ENCODE measurements at places on chromosomes 11 and 22.
A peak's percentile ranks its signal among the peaks of the same experiment; 100 is the strongest.

GRCh38 chr11:10669258-10670033 lies 24.1 kb downstream of the IRAG1 start:
- H3K4me1 ChIP-seq, result no peaks in the 10 kb centered on the region
- no peak overlapping the region for H3K27ac ChIP-seq
- no peak overlapping the region for H3K4me3 ChIP-seq
- no peaks in the 10 kb centered on the region for H3K36me3 ChIP-seq

- peak overlapping the region; percentile 93 for H3K4me3 ChIP-seq
- no peak overlapping the region for H3K27ac ChIP-seq
- no peaks in the 10 kb centered on the region for H3K27me3 ChIP-seq
- peaks cover 3% of the 10 kb centered on the region for H3K36me3 ChIP-seq
Measured at GRCh38 chr11:78138694-78139421, 568 bp downstream of the ALG8 start.

- peaks cover 3% of the 10 kb centered on the region for H3K4me1 ChIP-seq
- H3K4me3 ChIP-seq, result no peak overlapping the region
- DNase-seq, result no peak
Measured at GRCh38 chr11:83656796-83657330, 370.7 kb upstream of the CCDC90B start.

- no peaks in the 10 kb centered on the region for H3K36me3 ChIP-seq
- H3K27ac ChIP-seq, result no peak overlapping the region
- H3K4me1 ChIP-seq, result peaks cover 18% of the 10 kb centered on the region
- H3K4me3 ChIP-seq, result no peak overlapping the region
- no peak for DNase-seq
Measured at GRCh38 chr11:28537822-28538221, 429.6 kb downstream of the METTL15 start.

DNA sequence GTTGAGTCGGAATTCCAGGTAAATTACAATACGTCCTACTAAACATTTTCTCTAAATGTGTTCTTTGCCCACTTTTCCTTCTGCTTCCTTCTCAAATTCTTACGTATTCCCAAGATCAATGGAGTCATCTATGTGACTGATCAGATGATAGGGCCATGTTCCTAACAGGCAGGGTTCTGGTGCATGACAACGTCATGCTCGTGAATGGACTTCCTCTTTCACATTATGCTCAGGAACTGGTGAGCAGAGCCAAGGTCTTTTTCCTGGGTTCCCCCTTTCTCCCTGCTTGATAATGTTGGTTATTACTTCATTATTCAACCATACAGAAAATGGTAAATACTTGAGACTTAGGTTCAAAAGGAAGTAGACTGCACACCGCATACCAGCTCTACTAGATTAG lies 789.4 kb downstream of the OPCML start:
- H3K36me3 ChIP-seq, result no peaks in the 10 kb centered on the region
- no peak for DNase-seq
- H3K4me3 ChIP-seq, result no peak overlapping the region
- no peaks in the 10 kb centered on the region for H3K4me1 ChIP-seq
- no peak overlapping the region for H3K27ac ChIP-seq

DNA sequence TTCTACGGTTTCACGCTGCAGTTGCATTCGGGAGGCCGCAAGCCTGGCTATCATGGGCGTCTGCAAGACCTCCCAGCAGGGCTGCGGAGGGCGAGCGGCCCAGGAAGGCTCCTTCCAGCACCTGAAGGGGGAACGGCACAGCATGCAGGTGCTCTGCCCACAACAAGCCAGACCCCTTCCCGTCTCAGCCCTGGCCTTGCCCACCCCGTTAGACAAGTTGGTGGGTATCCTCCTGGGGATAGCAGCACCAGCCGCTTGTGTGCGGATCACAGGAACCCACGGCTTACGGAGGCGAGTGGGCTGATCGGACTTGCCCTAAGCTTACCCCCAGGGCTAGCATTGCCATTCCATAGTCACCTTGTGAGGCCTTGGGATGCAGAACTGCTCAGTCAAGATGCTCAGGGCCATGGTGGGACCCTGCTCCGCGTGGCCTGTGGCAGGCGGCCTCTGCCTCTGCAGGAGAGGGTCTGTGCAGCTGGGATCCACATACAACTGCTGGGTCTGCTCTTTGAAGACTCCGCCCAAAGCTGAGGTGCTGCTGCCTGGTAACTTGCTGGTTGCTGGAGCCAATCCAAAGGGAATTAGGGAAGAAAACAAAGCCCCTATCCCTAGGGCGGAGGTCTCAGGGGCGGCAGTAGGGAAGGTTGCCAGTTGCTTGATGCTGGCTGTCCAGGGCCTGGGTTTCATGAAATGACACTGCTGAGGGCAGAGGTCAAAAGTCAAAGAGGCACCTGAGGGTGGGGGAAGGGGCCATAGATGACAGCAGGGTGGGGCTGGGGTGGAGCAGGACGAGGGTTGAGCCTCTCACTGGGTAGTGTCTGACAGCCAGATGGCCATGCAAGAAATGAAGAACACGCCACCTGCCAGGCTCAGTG lies 1.4 kb upstream of the OSBPL5 start:
- H3K27me3 ChIP-seq, result peaks cover 22% of the 10 kb centered on the region
- peak; percentile 54 for DNase-seq
- no peak overlapping the region for H3K4me3 ChIP-seq
